Osteocyte (in vitro differentiated cells): ENCODE measurements at places on chromosomes 6 and 20.

- no peak for DNase-seq
These were observed 234.3 kb upstream of the HS3ST5 start for GRCh38 chr6:114577109-114577508.

DNA sequence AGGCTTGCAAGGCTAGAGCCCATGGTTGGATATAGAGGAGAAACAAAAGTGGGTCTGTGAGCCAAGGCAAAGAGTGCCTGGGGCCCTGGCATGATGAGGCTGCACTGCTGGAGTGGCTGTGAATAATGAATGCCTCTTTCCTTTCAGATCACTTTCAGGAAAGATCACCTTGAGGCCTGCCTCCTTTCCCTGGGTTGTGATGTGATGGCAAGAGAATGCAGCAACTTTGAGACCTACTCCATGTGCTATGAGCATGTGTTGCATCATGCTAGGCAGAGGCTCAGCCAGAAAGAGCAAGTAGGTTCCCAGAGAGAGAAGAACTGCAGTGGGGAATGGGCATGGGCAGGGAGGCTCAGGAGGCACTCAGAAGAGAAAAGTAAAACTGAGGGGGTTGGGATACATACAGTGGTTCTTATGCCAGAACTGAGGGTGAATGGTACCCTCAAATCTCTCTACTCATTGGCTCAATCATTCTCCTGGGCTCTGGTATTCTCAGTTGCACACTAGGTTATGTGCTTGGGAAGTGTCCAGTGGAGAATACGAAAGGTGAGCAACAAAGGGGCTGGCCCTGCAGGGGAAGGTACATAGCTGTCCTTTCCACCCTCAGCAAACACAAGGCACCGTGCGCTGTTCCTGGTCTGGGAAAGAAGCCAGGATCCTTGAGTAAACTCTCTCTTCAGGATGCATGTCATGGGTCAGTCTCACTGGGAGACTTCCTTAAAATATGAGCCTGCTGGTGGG, 45.9 kb downstream of the CD164 start:
- DNase-seq = no peak

DNA sequence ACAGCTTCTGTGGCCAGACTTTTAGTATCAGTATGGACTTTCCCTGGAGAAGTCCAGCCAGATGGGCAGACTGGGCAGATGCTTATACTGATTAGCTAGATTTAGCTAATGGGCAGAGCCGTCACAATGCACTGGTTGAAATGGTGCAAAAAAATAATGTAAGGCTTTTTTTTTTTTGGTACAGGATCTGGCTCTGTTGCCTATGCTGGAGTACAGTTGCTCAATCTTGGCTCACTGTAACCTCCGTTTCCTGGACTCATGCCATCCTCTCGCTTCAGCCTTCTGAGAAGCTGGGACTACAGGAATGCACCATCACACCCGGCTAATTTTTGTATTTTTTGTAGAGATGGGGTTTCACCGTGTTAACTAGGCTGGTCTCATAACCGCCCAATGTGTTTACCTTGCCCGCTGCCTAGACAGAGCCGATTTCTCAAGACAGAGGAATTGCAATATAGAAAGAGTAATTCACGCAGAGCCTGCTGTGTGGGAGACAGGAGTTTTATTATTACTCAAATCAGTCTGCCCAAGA, 16.4 kb upstream of the KIFC1 start:
- no peak for DNase-seq

DNA sequence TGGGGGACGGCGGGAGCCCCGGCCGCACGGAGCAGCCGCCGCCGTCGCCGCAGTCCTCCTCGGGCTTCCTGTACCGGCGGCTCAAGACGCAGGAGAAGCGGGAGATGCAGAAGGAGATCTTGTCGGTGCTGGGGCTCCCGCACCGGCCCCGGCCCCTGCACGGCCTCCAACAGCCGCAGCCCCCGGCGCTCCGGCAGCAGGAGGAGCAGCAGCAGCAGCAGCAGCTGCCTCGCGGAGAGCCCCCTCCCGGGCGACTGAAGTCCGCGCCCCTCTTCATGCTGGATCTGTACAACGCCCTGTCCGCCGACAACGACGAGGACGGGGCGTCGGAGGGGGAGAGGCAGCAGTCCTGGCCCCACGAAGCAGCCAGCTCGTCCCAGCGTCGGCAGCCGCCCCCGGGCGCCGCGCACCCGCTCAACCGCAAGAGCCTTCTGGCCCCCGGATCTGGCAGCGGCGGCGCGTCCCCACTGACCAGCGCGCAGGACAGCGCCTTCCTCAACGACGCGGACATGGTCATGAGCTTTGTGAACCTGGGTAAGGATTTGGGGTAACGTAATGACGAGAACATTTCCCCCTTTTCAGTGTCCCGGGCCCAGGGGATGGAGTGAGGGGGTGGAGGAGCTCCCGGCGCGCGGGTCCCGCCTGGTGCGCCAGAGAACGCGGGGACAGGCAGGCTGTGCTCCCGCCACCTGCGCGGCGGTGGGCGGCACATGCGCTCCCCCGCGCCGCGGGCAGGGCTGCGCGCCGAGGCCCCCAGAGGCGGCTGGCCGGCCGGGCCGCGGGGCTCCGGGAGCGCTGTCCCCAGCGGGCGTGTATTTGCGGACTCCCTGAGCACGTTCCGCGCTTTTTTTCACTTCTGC, 1.4 kb downstream of the BMP6 start:
- DNase-seq = no peak

DNA sequence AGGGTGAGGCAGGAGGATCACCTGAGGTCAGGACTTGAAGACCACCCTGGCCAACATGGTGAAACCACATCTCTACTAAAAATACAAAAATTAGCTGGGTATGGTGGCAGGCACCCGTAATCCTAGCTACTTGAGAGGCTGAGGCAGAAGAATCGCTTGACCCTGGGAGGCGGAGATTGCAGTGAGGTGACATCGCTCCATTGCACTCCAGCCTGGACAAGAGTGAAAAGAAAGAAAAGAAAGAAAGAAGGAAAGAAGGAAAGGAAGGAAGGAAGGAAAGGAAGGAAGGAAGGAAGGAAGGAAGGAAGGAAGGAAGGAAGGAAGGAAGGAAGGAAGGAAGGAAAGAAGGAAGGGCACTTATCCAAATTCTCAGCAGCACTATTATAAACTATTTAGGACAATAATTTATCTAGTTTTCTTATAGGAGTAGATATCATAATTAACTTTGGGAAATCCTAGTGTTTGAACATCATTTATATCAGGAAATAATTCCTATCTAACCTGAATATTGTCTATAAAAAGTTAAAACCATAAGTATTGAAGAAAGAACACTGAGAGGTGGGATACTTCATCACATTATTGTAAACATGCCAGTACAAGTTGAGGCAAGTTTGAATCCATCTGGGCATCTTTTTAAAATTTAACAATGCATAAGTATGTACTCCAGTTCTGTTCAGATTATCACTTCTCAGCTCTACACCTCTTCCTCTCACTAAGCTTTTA, 305.5 kb downstream of the SLC35F1 start:
- DNase-seq = no peak

GRCh38 chr6:26122005-26122388, 34.8 kb downstream of the HFE start:
- DNase-seq = no peak

DNA sequence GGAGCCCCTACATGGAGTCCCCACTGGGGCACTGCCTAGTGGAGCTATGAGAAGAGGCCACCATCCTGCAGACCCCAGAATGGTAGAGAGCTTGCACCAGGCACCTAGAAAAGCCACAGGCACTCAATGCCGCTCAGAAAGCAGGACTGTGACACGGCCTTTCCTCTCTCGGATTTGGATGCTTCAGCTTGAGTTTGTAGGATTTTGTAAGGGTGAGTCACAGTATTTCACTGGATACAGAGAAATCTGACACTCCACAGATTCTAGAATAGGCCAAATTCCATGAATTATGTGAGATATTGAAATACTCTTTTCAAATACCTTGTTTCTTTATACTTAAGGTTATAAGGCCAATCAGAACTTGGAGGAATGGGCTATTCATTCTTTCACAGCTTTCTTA, 424.5 kb downstream of the HTR1B start:
- no peak for DNase-seq

- no peak for DNase-seq
These were observed 166.3 kb downstream of the FARS2 start for GRCh38 chr6:5427586-5427985.

- DNase-seq = no peak
These were observed 474.6 kb downstream of the COL12A1 start for GRCh38 chr6:74731204-74731603.

DNA sequence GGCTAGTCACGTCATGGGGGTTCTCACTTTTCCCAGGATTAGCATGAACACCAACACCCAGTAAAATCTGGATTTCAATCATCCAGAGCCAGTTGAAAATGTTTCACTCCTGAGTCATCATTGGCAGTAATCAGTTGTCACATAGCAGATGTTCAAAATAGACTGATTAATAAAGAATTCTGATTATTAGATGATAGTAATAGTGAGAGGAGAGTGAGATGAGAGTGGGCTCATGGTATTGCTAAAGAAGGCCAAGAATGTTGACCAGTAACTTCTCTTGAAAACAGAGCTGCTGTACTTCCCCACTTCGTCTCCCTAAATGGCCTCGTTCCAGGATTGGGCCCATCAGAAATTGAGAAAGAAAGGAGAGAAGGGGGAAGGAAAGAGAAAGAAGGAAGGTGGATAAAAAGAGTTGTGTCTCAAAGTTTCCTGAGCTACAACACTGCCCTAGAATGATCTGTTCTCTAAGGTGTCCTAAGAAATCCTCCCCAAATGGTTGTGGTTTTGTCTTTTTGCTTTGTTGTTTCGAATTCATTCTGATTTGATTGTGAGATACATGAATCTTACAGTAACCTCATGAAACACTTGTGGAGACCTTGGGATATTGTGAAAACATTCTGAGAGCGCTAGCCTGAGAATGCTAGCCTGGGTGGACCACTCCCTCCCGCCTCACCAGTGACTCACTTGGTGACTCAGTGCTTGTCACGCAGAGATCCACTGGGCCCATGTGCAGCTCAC, 502.2 kb upstream of the JARID2 start:
- DNase-seq = peak; percentile 87

DNA sequence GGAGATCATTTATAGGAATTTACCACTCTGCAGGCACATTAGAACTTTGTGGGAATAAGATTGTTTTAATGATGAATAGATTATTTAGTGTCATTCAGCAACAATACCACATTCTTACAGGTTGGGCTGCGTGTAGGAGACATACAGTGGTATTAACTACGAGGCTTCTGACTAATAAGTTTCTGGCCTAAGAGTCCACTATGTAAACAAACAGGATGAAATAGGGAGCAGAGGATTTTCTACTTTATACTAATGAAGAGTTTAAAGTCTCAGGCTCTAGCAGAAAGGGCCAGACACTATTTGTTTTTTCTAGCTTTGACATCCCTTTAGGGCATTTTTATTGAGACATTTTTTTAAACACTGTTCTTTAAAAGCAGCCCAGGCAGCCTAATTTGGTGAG, 75.6 kb downstream of the SLC24A3 start:
- no peak for DNase-seq

GRCh38 chr20:62784497-62784896, 11.8 kb upstream of the MRGBP start:
- DNase-seq = no peak

DNA sequence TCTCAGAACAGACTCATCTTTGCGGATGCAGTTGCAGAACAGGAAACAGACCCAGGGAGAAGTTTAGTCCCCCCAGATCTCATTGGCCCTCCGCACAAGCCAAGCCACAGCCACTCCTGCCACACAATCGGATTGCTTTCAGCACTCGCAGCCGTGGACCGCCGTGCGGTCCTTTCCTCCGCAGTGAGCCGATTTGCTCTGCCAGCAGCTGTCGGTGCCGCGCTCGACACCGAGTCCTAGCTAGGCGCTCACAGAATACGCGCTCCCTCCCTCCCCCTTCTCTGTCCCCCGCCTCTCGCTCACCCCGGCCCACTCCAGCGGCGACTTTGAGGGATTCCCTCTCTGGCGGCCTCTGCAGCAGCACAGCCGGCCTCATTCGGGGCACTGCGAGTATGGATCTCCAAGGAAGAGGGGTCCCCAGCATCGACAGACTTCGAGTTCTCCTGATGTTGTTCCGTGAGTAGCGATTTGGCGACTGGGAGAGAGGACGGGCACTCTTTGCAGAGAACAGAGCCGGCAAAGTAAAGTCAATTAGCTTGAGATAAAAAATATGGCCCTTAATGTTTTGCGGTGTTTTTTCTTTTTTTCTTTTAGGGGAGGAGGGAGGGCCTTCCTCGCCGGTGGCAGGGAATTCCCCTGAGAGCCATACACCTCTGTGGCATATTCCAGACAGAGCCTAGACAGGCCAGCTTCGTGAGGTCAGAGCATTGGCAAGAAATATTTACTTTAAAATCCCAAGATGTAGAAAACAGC, at the start of gene LAMP5:
LAMP5 (plus strand) TSS at position 130 of the 753 bp plus-strand sequence; CDS start at position 393, 263 bp downstream.
- no peak for DNase-seq

GRCh38 chr6:160921095-160921494, 70.5 kb upstream of the MAP3K4 start:
- DNase-seq = no peak

- DNase-seq = no peak
These were observed 31.5 kb downstream of the PMEPA1 start for GRCh38 chr20:57678340-57678739.

GRCh38 chr6:132571774-132572173, 1.7 kb downstream of the TAAR6 start:
- DNase-seq = no peak

DNA sequence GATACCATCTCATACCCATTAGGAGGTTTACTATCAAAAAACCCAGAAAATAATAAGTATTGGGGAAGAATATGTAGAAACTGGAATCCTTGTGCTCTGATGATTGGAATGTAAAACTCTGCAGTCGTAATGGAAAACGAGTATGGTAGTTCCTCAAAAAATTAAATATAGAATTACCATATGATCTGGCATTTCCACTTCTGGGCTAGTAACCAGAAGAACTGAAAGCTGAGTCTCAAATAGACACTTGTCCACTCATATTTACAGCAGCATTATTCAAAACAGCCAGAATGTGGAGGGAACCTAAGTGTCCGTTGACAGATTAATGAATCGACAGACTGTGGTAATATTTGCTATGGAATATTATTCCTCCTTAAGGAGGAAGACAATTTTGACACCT, 44.3 kb downstream of the FOXC1 start:
- no peak for DNase-seq

DNA sequence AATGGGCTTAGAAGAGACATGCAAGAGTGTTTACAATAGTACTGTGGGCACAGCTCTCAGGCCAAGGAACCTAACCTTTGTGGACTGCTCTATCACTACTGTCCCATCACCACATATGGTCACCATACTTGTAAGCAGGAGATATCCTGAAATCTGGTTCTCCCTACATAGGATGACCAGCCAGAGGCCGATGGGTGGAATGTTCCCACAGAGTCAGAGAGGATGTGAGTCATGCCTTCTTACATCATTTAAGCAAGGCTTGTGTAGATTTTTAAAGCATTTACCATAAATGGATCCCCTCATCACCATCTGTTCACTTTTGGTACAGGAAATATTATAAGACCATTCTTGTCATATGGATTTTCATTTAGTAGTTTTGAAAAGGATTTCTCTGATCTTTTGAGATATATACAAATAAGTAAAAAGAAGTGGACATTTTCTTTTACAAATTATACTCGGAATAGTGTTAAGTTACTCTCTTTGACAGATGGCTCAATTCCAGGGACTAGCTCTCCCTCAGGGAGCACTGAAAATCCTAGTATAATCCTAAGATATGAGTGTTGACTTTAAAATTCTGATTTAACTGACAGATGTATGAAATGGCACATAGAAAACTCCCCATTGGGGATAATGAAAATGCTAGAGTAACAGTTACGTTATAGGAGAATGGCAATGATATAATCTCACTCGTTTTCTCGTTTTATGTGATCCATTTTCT, 6.6 kb downstream of the HTR1B start:
- DNase-seq = no peak

- no peak for DNase-seq
These were observed 349.3 kb downstream of the SOX4 start for GRCh38 chr6:21942897-21943296.
